ENCODE measurements at places on chromosomes 7 and 10.

- DNase-seq, result no peak
Measured at GRCh38 chr10:87794285-87794684, 23.7 kb downstream of the ATAD1 start.

DNA sequence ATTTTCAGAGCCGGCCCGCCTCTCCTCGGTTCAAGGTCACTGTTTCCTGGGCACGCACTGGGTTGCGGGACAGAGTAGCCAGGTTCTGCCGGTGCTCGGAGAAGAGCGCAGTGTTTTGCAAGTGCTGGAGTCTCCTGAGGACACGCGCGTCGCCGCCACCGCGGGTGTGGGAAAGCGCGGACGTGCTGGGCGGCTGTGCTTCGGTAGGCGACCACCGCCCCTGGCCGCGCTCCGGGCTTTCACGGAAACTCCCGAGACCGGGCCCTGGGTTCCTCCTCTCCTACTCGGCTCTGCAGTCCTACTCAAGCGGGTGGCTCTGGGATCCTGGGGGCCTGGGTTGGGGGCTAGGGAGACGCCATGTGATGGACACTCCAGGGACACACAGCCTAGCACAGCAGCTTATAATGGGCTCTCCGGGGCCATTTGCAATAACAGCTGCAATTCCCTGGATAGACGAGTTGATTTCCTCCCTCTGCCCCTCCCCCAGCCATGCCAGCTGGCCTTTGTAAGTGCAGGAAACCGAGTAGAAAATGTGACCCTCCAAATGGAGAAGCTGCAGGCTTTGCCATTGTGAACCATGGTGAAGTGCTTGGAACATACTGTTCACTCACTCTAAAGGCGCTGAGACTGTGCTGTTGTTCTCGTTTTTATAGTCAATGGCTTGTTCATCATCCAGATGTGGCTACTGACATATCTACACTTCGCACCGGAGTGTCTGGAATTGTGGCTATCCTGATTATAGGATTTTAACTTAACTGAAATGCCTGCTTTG, 2.1 kb downstream of the FRAT1 start:
- no peak for DNase-seq

DNA sequence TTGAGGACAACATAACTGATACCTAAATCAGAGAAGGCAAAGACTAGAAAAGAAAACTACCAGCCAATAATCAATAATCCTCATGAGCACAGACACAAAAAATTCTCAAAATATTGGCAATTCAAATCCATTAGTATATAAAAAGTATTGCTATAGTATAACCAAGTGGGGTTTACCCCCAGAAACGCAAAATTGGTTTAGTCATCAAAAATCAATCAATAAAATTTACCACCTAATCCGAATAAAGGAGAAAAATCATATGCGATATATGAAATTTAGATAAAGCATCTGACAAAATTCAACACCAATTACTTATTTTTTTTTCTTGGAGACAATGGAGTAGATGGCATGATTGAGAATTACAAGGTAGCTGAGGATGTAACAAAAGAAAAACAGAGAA, 11.2 kb upstream of the ING3 start:
- DNase-seq, result no peak

- no peak for DNase-seq
Measured at GRCh38 chr10:48232717-48233447, 41.6 kb downstream of the FRMPD2 start.

GRCh38 chr7:64626083-64626469, 39.9 kb upstream of the ZNF107 start:
- peak; percentile 29 for DNase-seq

GRCh38 chr10:124641282-124642087, 102.7 kb downstream of the FAM53B start:
- no peak for DNase-seq

GRCh38 chr10:70729763-70730357, 55.3 kb downstream of the TBATA start:
- DNase-seq, result no peak

DNA sequence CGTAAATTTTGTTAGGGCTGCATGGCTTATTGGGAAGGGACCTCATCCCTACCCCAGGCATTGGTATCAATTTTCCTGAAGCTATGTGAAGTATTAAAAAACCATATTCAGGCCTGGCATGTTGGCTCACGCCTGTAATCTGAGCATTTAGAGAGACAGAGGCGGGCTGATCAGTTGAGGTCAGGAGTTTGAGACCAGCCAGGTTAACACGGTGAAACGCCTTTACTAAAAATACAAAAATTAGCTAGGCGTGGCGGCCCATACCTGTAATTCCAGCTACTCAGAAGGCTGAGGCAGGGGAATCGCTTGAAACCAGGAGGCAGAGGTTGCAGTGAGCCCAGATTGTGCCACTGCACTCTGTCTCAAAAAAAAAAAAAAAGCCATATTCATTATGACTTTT, 7.1 kb downstream of the TASOR2 start:
- DNase-seq, result no peak

- no peak for DNase-seq
Measured at GRCh38 chr10:47309408-47310089, 9.6 kb downstream of the GDF10 start.

DNA sequence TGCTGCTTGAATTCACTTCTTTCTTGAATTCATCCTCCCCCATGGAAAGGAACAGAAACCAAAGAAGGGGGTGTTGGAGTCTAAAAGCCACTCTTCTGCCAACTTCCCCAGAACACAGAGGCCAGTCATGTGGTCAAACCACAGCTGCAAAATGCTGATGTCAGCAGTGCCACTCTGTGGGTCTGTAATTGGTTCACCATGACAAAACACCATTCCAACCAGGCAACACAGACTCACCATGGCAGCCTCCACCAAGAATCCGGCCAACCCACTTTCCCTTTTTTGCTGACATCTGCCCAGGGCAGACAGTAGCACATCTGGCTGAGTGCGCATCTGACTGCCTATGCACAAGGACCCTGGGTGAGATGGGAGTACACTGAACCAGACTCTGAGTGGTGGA, 16.8 kb downstream of the OSBPL3 start:
- peak; percentile 83 for DNase-seq

DNA sequence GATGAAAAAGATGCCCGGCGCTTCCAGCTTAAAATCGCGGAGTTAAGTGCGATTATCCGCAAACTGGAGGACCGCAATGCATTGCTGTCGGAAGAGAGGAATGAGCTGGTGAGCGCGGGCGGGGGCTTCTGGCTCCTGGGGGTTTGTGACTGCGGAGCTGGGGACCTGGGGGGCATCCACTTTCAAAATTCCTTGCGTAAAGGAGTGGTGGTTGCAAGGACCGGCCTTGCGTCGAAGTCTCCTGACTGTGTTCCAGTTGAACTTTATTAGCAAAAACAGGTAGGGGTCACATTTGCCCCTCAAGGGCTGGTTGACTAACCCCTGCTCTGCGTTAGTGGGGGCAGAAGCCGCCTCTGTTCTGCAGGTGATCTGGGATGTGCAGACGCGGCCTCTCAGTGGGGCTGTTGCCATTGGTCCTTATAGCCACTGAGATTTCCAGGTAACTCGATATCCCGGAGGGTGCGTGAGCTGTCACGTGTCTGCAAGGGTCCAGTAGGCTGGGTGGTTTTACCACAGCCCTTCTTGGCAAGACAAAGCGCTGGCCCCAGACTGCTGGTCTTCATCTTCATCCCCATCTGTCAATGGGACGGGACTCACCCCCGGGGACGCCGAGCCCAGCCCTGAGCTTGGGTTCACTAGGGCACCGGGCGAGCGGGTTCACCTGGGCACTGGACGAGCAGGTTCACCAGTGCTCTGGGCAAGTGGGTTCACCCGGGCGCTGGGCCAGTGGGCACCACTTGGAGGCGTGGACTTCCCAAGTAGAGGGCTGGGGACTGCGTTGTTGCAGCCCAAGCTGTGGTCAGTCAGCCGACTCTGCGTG, 51.5 kb upstream of the DPYSL4 start:
- DNase-seq, result no peak

DNA sequence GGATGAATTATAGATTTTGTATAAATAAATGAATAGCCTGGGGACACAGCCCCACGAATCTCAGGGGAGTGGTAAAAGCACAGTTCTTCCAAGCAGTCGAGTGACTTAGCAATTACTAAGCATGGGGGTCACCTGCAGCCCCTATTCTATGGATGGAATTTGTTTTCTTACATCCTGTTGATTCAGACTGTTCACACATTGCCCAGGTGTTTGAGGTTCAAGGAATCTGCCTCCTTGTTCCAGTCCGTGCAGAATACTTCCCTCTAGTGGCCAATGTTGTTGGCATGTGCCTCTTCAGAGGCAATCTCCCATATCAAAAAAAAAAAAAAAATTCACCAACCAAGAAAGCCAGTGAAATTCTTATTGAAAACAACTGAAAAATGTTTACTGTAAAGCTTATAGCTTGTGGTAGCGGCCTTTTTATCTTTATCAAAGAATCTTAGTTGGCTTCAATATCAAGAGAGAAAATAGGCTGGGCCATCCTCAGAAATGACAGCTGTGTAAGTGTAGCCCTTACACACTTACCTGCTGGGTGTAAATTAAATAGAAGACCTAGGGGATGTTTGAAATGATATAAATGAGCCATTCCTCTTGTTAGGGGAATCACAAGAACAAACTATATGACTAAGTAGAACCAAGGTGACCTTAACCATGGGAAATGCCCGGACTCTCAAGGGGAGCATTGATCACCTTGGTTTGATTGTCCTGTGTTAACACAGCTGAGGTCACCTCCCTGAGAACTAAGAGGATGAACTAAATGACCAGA, 7.8 kb downstream of the LIPM start:
- DNase-seq, result peak; percentile 66

- peak; percentile 99 for DNase-seq
Measured at GRCh38 chr7:41027428-41028115, 675.3 kb downstream of the INHBA start.

DNA sequence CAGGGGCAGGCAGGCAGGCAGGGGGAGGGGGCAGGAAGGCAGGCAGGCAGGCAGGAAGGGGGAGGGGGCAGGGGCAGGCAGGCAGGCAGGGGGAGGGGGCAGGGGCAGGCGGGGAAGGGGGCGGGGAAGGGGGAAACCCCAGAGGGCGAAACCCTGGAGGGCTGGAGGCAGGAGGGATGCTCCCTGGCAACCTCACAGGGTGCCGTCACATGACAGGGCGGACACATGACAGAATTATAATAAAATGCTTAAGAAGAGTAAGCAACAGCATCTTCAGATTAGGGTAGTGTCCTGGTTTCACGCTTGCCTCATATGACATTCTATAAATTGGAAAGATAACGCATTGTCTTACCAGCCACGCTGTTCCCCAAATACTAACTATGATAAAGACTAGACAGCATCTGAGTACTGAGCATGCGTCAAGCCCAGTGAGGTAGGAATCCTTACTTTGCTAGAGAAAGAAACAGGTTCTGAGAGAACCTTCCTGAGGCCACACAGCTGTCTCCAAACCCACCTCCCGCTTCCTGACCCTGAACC, 131.6 kb downstream of the DIP2C start:
- DNase-seq, result peak; percentile 36

DNA sequence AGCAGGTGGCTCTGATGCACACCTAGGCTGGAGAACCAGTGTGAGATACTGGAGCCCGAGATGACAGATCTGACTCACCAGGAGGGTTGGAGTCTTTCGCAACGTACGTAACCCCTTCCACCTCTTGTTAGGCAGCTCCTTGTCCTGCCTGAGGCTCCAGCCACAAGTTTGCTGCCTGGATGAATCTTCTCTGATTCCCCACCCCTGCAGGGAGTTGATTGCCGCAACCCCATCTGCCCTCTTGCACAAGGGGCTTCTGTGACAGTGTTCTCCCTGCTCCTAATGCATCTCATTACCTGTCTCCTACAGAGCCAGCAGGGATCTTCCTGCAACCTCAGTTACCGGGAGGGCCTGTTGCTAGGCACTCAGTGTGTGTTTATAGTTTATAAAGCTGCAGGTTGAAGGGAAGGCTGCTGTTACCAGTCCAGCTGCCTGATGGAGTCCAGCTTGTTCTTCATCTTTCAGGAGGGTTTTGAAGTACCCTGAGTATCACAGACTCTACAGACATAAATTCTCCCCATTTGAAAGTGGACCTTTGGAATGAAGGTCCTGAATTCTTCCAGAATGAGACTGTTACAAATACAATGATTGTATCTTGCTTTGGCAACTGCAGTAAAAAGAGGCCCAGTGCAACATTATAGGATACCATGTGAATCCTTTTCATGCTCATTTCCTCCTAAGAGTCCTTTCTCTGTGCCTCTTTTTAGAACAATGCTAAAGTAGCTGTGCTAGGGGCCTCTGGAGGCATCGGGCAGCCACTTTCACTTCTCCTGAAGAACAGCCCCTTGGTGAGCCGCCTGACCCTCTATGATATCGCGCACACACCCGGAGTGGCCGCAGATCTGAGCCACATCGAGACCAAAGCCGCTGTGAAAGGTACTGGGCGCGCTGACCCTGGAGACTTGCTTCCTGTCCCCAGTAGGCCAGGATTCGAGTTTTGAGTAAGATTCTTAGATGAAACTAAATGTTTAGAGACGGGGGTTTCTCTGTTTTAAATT, 6.5 kb downstream of the MDH2 start:
- DNase-seq, result peak; percentile 68

DNA sequence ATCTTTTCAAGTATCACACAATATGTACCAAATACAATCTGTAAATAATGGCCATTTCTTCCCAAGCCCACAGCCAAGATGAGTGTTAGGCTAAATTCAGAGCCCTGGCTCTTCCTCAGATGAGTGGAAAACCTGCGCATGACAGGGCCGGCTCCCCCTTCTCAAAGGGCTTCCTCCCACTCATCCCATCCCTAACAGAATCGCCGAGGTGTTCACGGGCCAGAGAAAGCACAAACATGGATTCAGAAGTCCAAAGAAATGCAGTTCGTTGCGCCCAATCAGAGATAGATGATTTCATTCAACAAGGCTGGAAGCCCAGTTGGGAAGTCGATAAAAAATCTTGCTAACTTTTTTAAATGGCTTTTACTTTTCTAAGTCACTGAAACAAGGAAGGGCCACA, 121.8 kb downstream of the UBE2H start:
- no peak for DNase-seq

- DNase-seq, result no peak
Measured at GRCh38 chr10:67807855-67808456, 30.0 kb downstream of the DNAJC12 start.

- peak; percentile 44 for DNase-seq
Measured at GRCh38 chr7:129644634-129645230, 33.2 kb downstream of the NRF1 start.

DNA sequence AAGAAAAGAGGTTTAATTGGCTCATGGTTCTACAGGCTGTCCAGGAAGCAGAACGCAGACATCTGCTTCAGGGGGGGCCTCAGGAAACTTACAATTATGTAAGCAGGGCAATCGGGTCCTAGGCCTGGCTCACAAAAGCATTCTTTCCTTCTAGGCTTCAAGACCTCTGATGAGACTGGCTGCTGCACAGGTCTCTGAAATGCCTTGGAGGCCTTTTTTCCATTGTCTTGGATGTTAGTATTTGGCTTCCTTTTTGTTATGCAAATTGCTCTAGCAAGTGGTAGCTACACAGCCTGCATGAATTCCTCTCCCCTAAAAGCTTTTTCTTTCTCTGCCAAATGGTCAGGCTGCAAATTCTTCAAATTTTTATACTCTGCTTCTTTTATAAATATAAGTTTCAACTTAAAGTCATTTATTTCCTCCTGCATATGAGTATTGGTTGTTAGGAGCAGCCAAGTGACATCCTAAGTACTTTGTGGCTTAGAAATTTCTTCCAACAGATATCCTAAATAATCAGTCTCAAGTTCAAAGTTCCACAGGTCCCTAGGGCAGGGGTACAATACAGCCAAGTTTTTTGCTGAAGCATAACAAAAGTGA, 83.1 kb upstream of the SEMA3A start:
- no peak for DNase-seq

Measured in kidney tubule cell (primary cell).